DMS 273 treated with DMSO at 0.1 percent for 48 hours (cell line): ENCODE measurements at places on chromosomes 1 and 21.

DNA sequence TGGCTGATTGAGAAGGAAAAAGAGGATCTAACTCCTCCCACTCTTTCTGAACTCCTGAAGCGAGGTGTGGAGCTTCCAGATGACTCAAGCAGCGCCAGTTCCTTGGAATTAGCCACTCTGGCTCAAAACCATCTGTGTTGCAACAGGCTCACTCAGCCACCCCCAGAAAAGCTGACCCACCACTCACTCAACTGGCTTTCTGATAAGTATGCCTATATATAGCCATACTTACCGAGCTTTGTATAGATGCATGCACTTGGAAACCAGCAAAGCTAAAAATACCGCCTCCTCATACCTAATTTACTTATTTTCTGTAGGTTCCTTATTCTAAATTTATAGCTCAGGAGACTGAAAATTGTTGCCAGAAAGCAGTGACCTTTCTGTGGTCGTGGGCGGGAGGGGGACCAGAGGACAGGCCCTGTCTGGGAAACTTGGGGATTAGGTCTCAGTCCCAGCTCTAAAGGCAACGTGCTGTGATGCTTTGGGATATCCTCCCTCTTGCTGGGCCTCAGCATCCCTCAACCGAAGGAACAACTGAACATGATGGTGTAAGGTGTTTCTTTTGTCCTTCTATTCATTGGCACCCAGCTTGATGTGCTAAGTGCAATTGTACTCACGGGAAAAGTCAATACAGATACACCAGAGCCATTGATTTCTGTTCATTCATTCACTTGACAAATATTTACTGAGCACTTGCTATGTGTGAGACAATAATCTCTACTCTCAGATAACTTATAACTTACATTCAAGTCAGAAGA lies 65.7 kb downstream of the NENF start:
- DNase-seq = no peak

DNA sequence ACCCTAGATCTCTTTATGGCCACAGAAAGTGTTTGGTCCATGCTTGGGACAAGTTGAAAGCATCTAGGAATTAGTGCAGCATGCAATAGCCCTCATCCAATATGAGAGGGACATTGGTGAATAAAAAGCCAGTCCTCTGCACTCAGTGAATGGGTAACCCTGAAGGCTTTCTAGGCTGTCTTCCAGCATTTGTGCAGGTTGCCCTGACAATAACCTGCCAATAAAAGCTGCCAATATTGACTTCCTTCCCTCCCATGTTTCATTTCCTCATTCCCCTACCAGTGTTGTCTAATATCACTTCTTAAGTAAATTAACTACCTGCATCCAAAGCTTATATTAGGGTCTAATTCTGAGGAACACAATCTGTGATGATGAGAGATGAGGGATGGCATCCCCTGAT lies 563.6 kb upstream of the NEGR1 start:
- DNase-seq = no peak

DNA sequence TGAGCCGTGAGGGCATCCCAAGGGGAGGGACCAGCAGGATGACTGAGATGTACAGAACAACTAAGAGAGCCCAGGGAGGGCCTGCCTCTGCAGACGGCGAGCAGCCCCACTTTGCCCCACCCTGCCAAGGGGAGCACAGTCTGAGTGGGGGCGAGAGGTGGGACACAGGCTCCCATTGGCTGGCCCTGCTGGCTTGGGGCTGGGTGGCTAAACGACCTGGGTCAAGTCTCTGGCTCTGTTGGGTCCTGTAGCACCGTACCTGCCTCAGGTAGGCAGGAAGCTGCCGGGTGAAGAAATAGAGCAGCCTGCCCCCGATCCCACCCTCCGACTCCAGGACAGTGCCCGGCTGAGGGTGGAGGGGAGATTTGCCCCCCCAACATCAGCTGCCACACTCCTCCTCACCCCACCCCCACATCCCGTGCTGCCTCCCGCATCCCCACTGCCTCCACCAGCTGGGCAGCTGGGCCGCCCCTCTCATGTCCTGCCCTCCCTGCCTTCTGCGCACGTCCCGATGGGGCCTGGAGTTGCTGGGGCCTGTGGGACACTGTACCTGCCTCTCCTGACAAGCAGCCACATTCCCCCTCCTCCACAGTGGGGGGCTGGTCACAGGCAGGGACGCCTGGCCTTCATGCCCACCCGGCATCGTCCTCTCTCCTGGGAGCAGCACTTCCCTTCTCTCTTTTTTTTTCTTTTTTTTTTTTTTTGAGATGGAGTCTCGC lies 12.6 kb upstream of the PLEKHG5 start:
- DNase-seq = no peak

DNA sequence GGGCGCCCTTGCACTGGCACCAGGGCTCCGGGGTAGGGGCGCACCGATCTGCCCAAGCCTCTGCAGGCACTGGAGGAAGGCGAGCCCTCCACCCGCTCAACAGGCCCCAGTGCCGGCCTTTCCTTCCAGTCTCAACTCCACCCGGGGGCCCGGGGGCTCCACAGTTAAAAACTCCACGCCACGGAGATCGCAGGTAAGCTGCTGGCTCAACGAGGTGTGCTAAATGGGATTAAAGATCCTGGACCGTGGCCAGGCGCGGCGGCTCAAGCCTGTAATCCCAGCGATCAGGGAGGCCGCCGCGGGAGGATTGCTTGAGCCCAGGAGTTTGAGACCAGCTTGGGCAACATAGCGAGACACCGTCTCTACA lies 536 bp downstream of the HSF2BP start:
- DNase-seq = no peak
